ENCODE measurements at places on chromosomes 12 and 14.
A peak's percentile ranks its signal among the peaks of the same experiment; 100 is the strongest.

- DNase-seq, result no peak
These were observed 29.4 kb downstream of the RBMS2 start for GRCh38 chr12:56551070-56551469.

DNA sequence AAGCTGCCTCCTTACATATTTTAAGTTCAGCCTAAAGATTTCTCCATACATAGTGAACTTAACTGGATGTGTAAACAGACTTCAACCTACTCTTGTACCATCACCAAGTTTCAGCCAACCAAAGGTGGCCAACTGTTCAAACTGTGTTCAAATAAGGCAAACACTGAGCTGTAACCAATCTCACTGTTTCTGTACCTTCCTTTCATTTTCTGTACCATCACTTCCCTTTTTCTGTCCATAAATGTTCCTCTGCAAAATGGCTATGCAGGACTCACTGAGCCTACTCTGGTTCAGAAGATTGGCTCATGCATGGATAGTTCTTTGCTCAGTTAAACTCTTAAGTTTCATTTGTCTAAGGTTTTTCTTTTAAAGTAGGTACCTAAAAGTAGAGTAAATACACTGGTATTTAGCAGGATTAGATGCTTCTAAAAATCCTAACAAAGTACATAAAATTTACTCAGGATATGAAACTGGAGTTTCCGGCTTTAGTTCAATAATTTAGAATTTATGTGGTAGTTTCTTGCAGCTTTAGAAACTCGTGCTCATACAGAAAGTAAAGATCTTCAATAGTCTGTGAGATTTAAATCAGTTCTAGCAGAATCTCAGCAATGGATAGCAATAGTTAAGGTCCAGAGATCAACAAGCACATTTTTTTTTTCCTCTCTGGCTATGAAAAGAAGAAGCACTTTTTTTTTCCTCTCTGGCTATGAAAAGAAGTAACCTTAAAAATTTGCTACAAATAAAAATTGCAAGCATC, 282.0 kb upstream of the PPFIA2 start:
- DNase-seq, result no peak

GRCh38 chr12:4303750-4304149, 17.3 kb upstream of the TIGAR start:
- DNase-seq, result peak; percentile 68

- no peak for DNase-seq
These were observed 61.6 kb downstream of the WDR20 start for GRCh38 chr14:102201353-102201738.

- no peak for DNase-seq
These were observed 88.4 kb downstream of the GRIP1 start for GRCh38 chr12:66590275-66590985.

DNA sequence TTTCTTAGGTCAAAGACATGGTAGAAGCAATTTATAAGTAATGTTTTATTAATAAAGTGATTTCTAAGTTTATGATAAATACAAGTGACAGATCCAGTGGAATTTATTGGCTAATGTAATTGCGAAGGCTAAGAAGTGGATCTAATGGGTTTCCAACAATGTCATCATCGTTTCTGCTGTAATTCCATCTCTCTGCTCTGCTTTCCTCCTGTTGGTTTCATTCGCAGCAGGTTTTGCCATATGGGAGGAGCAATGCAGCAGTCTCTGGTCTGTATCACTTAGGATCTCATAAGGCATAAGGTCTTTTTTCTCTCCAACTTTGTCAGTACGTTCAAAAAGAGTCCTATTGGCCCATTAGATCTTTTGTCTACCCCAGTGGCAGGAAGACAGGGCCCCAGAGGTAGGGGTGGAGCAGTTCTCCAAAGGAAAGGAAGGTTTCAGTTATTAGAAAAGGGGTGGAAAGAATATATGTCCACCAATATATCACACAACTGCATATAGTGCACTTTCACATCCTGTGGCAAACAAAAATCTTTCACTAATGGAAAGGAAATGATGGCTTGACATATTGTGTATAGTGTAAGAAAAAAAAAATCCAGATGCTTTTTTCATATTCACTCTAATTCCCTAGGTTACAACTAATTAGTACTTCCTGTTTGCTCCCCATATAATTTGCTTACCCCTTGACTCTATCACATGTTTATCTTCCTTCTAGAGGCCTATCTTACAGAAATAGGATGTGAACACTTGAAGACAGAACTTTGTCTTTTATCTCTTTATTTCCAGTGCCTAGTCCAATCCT, 451.3 kb downstream of the ZFP36L1 start:
- no peak for DNase-seq

GRCh38 chr14:51431033-51431709, 191.1 kb downstream of the TMX1 start:
- no peak for DNase-seq

DNA sequence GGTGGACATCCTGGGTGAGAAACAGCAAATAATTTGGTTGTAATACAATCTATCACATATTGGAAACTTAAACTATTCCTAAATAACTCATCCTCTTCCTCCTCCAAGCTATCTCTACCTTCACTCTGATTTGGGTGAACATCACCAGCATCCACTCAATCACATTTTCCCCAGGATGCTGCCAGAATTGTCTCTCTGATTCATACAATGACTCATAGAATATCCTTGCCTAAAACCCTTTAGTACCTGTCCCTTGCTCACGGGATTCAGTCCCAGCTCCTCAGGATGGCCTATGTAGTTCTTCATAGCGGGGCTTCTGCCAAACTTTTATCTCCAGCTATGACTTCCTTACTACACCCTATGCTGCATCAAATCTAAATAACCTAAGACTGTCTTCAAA, 146.8 kb downstream of the EMP1 start:
- no peak for DNase-seq
